ENCODE measurements at places on chromosomes 5 and 9. TPM values are rescaled to one million over a fixed set of nuclear protein-coding genes. Genes with fewer than 3 reads are reported as not detected.

ADAMTS13 gene
- 1.3 TPM for total RNA-seq

BTF3 gene
- total RNA-seq = 393 TPM

EGFLAM gene
- total RNA-seq = 14.4 TPM

C5orf58 gene
- not detected for total RNA-seq

CDKN2B gene
- 4.8 TPM for total RNA-seq

FBP2 gene
- not detected for total RNA-seq

NRG2 gene
- total RNA-seq = 1.3 TPM

DNA sequence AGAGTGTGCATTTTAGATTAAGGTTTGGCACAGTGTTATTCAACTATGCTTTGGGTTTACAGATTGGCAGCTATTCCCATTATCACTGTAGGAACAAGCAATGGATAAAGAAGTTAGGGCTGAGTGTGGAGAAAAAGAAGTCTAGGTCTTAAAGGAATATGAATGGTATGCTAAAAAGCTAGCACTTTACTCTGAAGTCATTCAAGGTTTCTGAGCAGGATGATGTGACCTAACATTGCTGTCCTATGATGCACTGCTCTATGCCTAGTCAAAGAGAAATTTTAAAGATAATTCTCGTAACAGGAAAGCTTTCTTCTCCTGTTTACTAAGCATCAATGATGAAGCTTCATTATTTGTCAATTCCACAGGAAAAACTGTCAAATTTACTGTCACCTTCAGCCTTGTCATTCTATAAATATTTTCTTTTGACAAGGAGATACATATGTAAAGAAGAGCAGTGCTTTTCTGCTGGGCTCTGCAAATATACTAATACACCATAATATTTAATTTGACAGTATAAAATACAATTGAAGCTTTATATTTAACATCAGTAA lies 476.1 kb upstream of the PTPRD start:
- H3K4me1 ChIP-seq = no peaks in the 10 kb centered on the region
- no peaks in the 10 kb centered on the region for H3K36me3 ChIP-seq
- H3K4me3 ChIP-seq = no peak overlapping the region
- no peak for DNase-seq
- no peaks in the 10 kb centered on the region for H3K27me3 ChIP-seq

- H3K4me3 ChIP-seq = no peak overlapping the region
- no peak for DNase-seq
- no peaks in the 10 kb centered on the region for H3K36me3 ChIP-seq
- no peaks in the 10 kb centered on the region for H3K4me1 ChIP-seq
- no peak overlapping the region for H3K27ac ChIP-seq
- H3K27me3 ChIP-seq = no peaks in the 10 kb centered on the region
Measured at GRCh38 chr5:42799668-42800114, 12.0 kb downstream of the SELENOP start.

DNA sequence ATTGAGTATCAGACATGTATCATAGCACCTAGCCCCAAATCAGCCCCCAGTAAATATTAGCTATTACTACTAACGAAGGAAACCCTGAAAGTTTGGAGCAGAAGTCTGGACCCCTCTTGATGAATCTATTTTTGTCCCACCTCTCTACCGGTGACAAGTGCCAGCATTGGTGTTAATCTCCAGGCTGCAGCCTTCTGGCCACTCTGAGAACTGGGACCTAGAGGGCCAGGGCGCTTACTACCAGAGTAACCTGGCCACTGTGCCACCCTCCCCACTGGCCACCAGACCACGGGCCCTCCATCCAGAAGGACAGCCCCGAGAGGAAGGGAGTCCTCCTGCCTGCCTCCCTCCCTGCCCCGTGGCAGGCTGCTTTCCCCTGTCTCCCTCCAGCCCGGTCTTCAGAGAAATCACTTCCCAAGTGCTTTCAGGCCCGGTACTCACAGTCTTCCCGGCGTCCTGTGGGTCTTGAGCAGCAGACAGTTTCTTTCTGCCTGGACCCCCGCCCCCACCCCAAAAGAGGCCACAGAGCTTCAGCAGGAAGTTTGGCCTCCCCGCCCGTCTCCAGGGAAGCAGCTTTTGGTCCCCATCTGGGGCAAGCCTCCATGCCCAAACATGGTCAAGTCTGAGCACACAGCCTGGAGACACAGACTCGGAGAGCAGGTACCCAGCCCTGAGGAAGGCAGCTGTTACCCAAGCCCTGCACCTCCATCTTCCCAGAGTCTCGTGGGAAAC lies at the start of gene KCNMB1:
Gene KCNMB1 (minus strand): TSS at position 550 of the 732 bp plus-strand sequence. CDS start 3,920 bp downstream, outside the sequence.
- DNase-seq = peak; percentile 74
- peak within 1 kb of the TSS; percentile 71 for H3K4me3 ChIP-seq
- H3K27ac ChIP-seq = peak within 1 kb of the TSS; percentile 97
- no peaks in the 10 kb centered on the region for H3K4me1 ChIP-seq
- H3K27me3 ChIP-seq = no peaks in the 10 kb centered on the region

DNA sequence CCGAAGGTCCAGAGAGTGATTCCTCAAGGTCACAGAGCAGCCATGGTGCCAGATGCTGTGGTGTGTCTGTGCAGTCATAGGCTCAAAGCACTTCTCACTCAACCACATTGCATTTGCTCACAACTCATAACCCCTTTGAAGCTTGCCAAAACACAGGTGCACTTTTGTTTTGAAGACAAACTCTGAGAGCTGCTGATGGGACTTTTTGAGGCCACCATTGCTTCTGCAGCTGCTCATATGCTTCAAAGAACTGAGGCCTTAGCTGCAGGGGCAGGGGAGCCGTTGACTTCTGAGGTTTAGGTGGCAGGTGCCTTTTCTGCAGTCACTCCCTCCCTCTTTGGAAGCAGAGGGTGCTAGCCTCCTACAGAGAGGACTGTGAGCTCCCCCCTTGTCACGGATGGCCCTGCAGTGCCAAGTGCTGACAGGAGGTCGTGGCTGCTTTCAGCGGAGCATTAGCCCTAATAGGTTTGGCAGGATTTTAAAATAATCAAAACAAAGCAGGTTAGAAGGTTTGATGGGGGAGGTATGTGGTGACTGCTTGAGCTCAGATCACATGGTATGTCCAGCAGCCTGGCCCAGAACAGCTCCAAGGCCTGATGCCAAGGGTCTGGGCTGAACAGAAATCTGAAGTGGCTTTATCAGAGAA lies 232.1 kb downstream of the MAN2A1 start:
- no peak overlapping the region for H3K4me3 ChIP-seq
- no peaks in the 10 kb centered on the region for H3K27me3 ChIP-seq
- DNase-seq = no peak

- H3K36me3 ChIP-seq = no peaks in the 10 kb centered on the region
- no peak overlapping the region for H3K27ac ChIP-seq
- peaks cover 5% of the 10 kb centered on the region for H3K4me1 ChIP-seq
- no peak for DNase-seq
Measured at GRCh38 chr5:68538814-68539420, 323.4 kb downstream of the PIK3R1 start.

GRCh38 chr5:149310947-149311658 lies 34.2 kb upstream of the GRPEL2 start:
- no peak overlapping the region for H3K27ac ChIP-seq
- no peaks in the 10 kb centered on the region for H3K36me3 ChIP-seq
- no peak for DNase-seq
- no peak overlapping the region for H3K4me3 ChIP-seq

GRCh38 chr5:136853971-136854370 lies 488.6 kb upstream of the TRPC7 start:
- H3K27ac ChIP-seq = no peak overlapping the region
- no peaks in the 10 kb centered on the region for H3K36me3 ChIP-seq
- H3K27me3 ChIP-seq = no peaks in the 10 kb centered on the region
- H3K4me1 ChIP-seq = no peaks in the 10 kb centered on the region
- H3K4me3 ChIP-seq = no peak overlapping the region
- no peak for DNase-seq

DNA sequence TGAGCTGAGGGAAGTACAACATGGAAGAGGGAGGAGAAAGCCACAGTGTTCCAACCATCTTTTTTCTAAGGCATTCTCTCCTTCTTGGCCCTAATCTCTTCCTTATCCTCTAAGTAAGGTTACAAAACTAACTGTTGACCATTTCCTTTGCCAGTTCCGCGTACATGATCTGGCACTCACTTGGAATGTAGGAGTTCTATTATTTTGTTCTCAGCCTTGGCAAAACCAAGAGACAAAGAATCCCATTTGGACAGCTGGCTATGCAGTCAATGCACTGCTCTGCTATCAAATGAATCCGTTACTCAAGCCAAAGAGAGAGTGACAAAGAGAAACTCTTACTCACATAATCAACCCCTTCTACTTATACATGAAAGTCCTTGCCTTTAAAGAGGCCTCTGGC lies 410.3 kb downstream of the DTWD2 start:
- DNase-seq = no peak
- no peaks in the 10 kb centered on the region for H3K27me3 ChIP-seq
- H3K4me1 ChIP-seq = peaks cover 9% of the 10 kb centered on the region

DNA sequence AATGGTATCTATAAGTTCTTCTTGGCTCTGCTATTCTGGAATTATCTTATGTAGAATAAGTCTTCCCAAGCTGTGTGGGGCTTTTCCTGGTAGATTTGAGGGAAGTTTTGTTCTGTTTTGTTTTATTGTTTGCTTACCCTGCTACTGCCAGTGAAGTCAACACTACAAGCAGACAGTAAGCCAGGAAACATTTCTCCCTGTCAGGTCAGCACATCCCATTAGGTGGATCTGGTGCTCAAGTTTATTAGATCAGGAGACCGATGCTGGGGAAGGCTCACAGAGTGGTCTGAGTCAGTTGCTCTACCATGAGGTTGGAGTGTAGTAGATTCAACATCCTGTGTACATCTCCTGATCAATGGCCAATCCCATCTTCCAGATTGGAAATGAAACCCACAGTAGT lies 79.1 kb downstream of the ADRB2 start:
- no peaks in the 10 kb centered on the region for H3K36me3 ChIP-seq
- DNase-seq = no peak
- no peaks in the 10 kb centered on the region for H3K27me3 ChIP-seq
- H3K4me1 ChIP-seq = peaks cover 2% of the 10 kb centered on the region
- no peak overlapping the region for H3K4me3 ChIP-seq

DNA sequence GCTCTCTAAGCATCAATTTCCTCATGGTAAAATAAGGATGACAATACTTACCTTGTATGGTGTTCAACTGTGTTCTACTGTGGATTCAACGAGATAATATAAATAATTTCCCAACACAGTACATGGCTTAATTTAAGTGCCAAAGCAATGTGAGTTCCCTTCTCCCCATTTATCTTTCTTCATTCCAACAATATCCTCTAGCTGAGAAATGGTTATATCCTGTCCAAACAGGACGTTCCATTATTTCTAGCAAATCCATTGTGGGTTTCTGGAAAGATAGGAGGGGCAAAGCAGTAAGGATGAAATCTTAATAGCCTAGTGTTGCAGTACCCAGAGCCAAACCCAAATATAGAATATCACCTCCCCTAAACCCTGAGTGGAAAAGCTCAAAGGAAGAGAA lies 22.0 kb downstream of the ABCA1 start:
- H3K27ac ChIP-seq = no peak overlapping the region
- no peak overlapping the region for H3K4me3 ChIP-seq
- no peaks in the 10 kb centered on the region for H3K36me3 ChIP-seq
- DNase-seq = no peak

GRCh38 chr5:80231243-80231642 lies 24.6 kb downstream of the SERINC5 start:
- no peak for DNase-seq
- H3K4me1 ChIP-seq = no peaks in the 10 kb centered on the region
- H3K36me3 ChIP-seq = no peaks in the 10 kb centered on the region

- H3K4me3 ChIP-seq = no peak overlapping the region
- H3K27ac ChIP-seq = no peak overlapping the region
- DNase-seq = no peak
- H3K36me3 ChIP-seq = no peaks in the 10 kb centered on the region
- H3K27me3 ChIP-seq = no peaks in the 10 kb centered on the region
- H3K4me1 ChIP-seq = no peaks in the 10 kb centered on the region
Measured at GRCh38 chr5:148924817-148925216, 98.4 kb downstream of the ADRB2 start.

- H3K27me3 ChIP-seq = no peaks in the 10 kb centered on the region
- H3K36me3 ChIP-seq = no peaks in the 10 kb centered on the region
- H3K27ac ChIP-seq = peak overlapping the region; percentile 8
Measured at GRCh38 chr5:147930769-147931168, 24.4 kb upstream of the C5orf46 start.

DNA sequence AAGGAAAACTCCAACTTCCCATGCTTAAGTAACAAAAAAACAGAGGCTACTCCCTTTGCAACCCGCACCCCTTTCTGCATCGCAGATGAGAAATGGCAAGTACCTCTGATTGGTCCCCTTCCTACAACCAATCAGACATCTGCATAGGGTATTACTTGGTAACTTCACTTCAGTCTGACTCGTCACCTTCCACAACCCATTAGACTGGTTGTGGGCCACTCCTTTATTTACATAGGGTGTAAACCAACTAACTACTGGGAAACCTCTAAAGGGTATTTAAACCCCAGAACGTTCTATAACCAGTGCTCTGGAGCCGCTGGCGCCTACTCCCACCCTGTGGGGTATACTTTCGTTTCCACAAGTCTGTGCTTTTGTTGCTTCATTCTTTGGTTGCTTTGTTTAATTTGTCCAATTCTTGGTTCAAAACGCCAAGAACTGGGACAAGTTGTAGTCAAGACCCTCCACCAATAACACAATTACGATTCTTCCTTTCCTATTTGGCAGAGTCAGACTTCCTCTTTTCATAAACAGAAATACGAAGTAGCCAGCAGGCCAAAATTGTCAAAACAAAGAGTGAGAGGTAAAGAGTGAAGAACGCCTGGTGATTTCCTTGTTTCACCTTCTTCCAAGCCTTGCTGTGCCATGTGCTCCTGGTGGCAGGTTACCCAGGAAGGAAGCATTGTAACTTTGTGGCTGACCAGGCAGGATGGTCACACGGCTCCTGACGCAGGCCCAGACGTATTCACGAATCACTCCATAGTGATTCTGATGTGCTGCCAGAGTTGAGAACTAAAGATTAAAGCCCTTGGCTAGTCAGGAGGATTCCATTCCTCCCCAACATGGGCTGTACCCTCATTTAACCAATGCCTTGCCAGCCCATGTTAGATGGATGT lies 477.4 kb downstream of the ARHGEF28 start:
- no peaks in the 10 kb centered on the region for H3K4me1 ChIP-seq
- no peak for DNase-seq
- H3K36me3 ChIP-seq = no peaks in the 10 kb centered on the region
- H3K4me3 ChIP-seq = no peak overlapping the region
- no peaks in the 10 kb centered on the region for H3K27me3 ChIP-seq

DNA sequence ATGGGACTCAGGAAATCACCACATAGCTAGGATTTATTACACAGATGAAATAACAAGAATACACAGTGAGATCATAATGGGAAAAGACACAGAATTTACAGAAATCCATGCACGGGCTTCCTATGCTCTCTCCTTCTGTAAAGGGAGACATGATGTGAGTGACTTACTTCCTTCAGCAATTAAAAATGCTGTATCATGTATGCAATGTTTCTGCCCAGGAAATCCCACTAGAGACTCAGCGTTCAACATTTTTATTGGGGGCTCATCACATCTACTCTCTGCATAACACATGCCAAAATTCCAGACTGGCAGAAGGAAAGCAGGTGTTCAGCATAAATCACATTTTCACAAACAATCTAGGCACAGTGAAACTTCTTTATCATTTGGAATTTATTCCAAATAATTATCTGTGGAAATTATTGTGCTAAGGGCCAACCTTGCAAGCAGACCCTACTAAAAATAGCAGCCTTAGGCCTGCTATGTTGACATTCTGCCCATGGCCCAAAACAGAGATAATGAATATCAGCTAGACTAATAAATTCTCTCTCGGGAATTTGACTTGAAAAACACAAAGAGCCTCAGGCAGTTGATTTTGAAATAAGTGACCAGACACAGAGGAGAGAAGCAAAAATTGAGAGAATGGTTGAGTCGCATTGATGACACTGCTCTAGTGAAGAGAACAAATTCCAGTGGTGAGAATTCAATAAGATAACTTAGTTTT lies 31.4 kb upstream of the SELENOP start:
- no peak overlapping the region for H3K4me3 ChIP-seq
- H3K27ac ChIP-seq = no peak overlapping the region
- no peak for DNase-seq
- H3K27me3 ChIP-seq = no peaks in the 10 kb centered on the region
- H3K36me3 ChIP-seq = no peaks in the 10 kb centered on the region

Measured in aorta (tissue), 5 donors.